ENCODE measurements at places on chromosomes 5 and 9. TPM values are rescaled to one million over a fixed set of nuclear protein-coding genes. Genes with fewer than 3 reads are reported as not detected.

Gene SH3RF2
- 48.4 TPM for total RNA-seq

GRCh38 chr5:174533751-174534241, 190.6 kb upstream of the MSX2 start:
- H3K27ac ChIP-seq = no peak overlapping the region
- no peaks in the 10 kb centered on the region for H3K36me3 ChIP-seq
- H3K4me1 ChIP-seq = peaks cover 17% of the 10 kb centered on the region
- H3K27me3 ChIP-seq = no peaks in the 10 kb centered on the region

Gene PCDHGB4
- total RNA-seq = 10.3 TPM

DNA sequence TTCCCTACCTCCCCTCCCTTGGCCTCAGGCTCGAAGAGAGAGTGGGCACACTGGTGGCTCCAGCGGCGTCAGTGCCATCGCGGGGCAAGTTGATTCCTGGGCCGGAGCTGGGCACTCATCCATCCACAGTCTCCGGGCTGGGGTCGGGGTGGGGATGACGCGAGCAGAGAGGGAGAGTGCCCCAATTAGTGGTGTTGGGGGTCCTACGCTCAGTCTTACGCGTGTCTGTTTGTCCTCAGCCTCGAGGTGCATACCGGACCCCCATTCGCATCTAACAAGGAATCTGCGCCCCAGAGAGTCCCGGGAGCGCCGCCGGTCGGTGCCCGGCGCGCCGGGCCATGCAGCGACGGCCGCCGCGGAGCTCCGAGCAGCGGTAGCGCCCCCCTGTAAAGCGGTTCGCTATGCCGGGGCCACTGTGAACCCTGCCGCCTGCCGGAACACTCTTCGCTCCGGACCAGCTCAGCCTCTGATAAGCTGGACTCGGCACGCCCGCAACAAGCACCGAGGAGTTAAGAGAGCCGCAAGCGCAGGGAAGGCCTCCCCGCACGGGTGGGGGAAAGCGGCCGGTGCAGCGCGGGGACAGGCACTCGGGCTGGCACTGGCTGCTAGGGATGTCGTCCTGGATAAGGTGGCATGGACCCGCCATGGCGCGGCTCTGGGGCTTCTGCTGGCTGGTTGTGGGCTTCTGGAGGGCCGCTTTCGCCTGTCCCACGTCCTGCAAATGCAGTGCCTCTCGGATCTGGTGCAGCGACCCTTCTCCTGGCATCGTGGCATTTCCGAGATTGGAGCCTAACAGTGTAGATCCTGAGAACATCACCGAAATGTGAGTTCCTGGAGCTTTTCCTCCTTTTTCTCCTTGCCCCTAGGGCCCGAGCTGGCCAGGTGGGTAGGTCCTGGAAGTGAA, 861 bp downstream of the NTRK2 start:
- peak overlapping the region; percentile 65 for H3K4me3 ChIP-seq
- peak overlapping the region; percentile 82 for H3K27ac ChIP-seq
- DNase-seq = no peak
- H3K36me3 ChIP-seq = no peaks in the 10 kb centered on the region
- no peaks in the 10 kb centered on the region for H3K27me3 ChIP-seq

Gene C5orf52
- total RNA-seq = not detected

- H3K36me3 ChIP-seq = no peaks in the 10 kb centered on the region
- no peak for DNase-seq
- no peaks in the 10 kb centered on the region for H3K27me3 ChIP-seq
- H3K4me1 ChIP-seq = no peaks in the 10 kb centered on the region
- no peak overlapping the region for H3K4me3 ChIP-seq
These were observed 10.8 kb downstream of the NRG2 start for GRCh38 chr5:140032296-140032695.

Gene CDO1
- 16.0 TPM for total RNA-seq

GRCh38 chr5:98750693-98751092, 22.8 kb upstream of the RGMB start:
- DNase-seq = no peak
- H3K4me3 ChIP-seq = no peak overlapping the region
- H3K27me3 ChIP-seq = no peaks in the 10 kb centered on the region
- no peaks in the 10 kb centered on the region for H3K4me1 ChIP-seq
- no peak overlapping the region for H3K27ac ChIP-seq

GRCh38 chr5:3980156-3980555, 384.5 kb downstream of the IRX1 start:
- no peak overlapping the region for H3K27ac ChIP-seq
- DNase-seq = no peak
- no peaks in the 10 kb centered on the region for H3K36me3 ChIP-seq
- no peaks in the 10 kb centered on the region for H3K4me1 ChIP-seq
- no peaks in the 10 kb centered on the region for H3K27me3 ChIP-seq
- no peak overlapping the region for H3K4me3 ChIP-seq

Gene GAPT
- not detected for total RNA-seq

Gene NDUFS4
- 62.9 TPM for total RNA-seq

DNA sequence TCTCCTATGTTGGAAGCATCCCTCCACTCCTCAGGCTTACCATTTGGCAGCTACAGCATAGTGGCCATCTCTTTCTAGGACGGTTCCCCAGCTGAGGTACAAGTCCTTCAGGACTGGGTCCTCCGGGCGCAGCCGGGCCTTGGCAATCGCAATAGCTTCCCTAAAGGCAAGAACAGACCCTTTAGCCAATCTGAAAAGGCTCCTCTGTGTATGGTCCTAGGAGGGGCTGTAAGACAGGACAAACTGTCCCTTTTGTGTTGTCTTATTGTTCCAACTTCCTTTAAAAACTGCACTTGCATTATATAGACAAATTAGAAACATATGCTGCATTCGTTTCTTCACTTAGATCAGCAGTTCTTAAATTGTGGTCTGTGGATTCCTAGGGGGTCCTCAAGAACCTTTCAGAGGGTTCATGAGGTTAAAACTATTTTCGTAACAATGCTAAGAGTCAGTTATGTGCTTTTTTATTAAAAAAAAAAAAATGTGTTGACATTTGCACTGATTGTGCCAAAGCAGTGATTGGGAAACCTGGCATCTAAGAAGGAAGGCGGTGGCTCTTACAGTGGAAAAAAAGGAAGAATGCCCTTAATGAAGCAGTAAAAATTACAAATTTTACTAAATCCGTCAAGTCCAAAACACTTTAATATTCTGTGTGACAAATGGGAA, 38.7 kb downstream of the GEMIN5 start:
- DNase-seq = no peak
- H3K27ac ChIP-seq = peak overlapping the region; percentile 59
- H3K27me3 ChIP-seq = no peaks in the 10 kb centered on the region
- H3K4me1 ChIP-seq = peaks cover 9% of the 10 kb centered on the region
- no peak overlapping the region for H3K4me3 ChIP-seq

- no peak overlapping the region for H3K27ac ChIP-seq
- no peaks in the 10 kb centered on the region for H3K36me3 ChIP-seq
- H3K4me1 ChIP-seq = peaks cover 81% of the 10 kb centered on the region
These were observed 52.5 kb downstream of the NR3C1 start for GRCh38 chr5:143350751-143351602.
